Pancreas (tissue), 10 donors: ENCODE measurements at places on chromosomes 2 and 18. TPM values are rescaled to one million over a fixed set of nuclear protein-coding genes. Genes with fewer than 3 reads are reported as not detected.

Gene NR4A2
- total RNA-seq, result 2.1 TPM

- H3K4me1 ChIP-seq, result no peaks in the 10 kb centered on the region
- H3K27ac ChIP-seq, result no peak overlapping the region
- H3K27me3 ChIP-seq, result no peaks in the 10 kb centered on the region
- no peaks in the 10 kb centered on the region for H3K36me3 ChIP-seq
- no peak overlapping the region for H3K4me3 ChIP-seq
- DNase-seq, result no peak
These were observed 56.7 kb downstream of the HS1BP3 start for GRCh38 chr2:20594048-20594750.

Gene FLACC1
- 0.98 TPM for total RNA-seq

GRCh38 chr2:233003658-233004555, 9.1 kb downstream of the NGEF start:
- H3K4me1 ChIP-seq, result no peaks in the 10 kb centered on the region
- no peaks in the 10 kb centered on the region for H3K36me3 ChIP-seq
- H3K27me3 ChIP-seq, result no peaks in the 10 kb centered on the region

GRCh38 chr2:64989982-64990614, 899 bp downstream of the SLC1A4 start:
- peak; percentile 52 for DNase-seq
- no peaks in the 10 kb centered on the region for H3K36me3 ChIP-seq
- H3K4me3 ChIP-seq, result peak overlapping the region; percentile 95
- H3K4me1 ChIP-seq, result peaks cover 6% of the 10 kb centered on the region
- H3K27ac ChIP-seq, result peak overlapping the region; percentile 80
- no peaks in the 10 kb centered on the region for H3K27me3 ChIP-seq

Gene RESP18
- not detected for total RNA-seq

Gene KCNG2
- 0.22 TPM for total RNA-seq

- peaks cover 4% of the 10 kb centered on the region for H3K4me1 ChIP-seq
- H3K27me3 ChIP-seq, result no peaks in the 10 kb centered on the region
- DNase-seq, result no peak
These were observed 18.7 kb downstream of the TYW5 start for GRCh38 chr2:199936554-199936953.
